ENCODE measurements at places on chromosomes 16 and 17.

DNA sequence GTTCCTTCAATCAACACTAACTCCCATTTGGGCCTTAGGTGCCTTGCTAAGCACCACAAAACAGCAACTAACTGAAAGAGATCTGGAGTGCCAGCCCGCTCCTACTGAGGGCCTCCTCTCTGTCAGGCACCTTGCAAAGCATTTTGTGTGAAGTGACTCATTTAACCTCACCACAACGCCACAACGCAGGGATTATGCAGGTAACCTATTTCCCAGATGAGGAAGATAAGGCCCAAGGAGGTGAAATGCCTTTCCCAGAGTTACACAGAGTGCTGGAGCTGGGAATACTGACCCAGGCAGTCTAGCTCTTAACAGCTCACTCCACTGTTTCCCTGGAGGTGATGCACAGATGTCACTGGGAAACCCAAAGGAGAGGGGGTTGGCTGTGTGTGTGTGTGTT is 32.8 kb downstream of the DRC3 start:
- no peak for DNase-seq

- DNase-seq = no peak
Measured at GRCh38 chr16:9908613-9909012, 273.6 kb downstream of the GRIN2A start.

- DNase-seq = peak; percentile 39
Measured at GRCh38 chr17:80832266-80832676, 159.4 kb upstream of the CHMP6 start.

GRCh38 chr16:50478773-50479149 is 69.4 kb upstream of the NKD1 start:
- no peak for DNase-seq

DNA sequence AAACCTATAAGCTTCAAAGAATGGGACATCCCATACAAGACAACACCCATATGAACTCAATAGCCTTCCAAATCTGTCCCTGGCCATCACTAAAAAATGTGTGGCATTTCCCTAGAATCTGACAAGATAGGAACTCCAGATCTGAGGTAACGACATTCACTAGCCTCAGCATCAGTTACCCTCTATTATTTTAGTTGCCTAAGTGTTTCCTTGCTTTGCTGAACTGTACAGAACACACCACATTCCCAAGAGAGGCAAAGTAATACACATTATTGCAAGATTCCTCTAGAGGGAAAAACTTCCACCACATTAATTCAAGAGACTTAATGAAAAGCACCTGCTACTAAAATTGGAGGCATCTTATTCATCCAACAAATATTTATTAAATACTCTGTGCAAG is 5.0 kb downstream of the LSM12 start:
- no peak for DNase-seq

DNA sequence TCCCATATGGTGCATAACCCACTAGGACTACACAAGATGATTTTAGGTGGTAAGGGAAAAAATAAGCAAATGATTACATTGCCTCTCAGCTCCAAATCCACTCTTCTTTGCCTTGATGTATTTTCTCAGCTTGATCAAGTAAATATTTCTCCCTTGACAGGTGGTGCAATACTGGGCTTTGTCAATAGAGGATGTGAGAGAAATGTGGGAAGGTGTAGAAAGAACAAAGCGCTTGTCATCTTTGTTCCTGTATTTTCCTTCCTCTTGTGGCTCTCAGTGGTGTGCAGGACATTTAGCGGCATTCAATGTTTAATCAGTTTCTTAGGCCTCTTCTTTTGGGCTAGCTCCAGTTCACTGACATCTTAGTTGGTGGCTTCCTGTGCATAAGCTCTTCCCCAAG is 1165.8 kb upstream of the GOT2 start:
- DNase-seq = no peak

DNA sequence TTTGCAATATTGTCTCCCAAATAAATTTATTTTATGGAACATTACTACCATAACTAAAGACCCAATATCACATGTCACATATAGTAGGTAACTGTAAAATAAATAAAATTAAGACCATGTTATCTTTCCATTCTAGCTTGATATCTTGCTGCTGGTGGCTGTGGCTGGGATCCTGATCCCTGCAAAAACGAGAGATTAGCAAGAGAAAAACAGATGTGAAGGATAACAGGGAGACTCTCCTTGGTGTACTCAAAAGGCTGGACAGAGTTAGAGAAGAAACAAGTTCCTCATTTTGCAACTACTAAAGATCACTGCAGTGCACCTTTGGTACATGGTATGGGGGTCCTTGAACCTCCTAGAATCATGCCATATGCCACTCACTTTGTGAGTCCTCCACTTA is 49.7 kb downstream of the ARHGAP27 start:
- DNase-seq = no peak

DNA sequence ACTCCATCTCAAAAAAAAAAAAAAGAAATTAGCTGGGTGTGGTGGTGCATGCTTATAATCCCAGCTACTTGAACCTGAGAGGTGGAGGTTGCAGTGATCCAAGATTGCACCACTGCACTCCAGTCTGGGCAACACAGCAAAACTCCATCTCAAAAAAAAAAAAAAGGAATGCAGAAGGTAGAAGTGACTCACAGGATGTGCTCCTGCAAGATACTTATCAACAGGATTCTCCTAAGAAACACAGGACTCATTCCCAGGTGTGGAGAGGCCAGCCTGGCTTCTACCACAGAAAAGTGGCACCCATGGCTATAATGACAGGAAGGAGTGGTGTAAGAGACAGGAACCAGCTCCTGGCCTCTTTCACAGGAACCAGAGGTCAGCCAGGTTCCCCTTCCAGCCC is 13.8 kb downstream of the ELMO3 start:
- DNase-seq = no peak

- no peak for DNase-seq
Measured at GRCh38 chr16:81469710-81470535, 25.3 kb downstream of the CMIP start.

DNA sequence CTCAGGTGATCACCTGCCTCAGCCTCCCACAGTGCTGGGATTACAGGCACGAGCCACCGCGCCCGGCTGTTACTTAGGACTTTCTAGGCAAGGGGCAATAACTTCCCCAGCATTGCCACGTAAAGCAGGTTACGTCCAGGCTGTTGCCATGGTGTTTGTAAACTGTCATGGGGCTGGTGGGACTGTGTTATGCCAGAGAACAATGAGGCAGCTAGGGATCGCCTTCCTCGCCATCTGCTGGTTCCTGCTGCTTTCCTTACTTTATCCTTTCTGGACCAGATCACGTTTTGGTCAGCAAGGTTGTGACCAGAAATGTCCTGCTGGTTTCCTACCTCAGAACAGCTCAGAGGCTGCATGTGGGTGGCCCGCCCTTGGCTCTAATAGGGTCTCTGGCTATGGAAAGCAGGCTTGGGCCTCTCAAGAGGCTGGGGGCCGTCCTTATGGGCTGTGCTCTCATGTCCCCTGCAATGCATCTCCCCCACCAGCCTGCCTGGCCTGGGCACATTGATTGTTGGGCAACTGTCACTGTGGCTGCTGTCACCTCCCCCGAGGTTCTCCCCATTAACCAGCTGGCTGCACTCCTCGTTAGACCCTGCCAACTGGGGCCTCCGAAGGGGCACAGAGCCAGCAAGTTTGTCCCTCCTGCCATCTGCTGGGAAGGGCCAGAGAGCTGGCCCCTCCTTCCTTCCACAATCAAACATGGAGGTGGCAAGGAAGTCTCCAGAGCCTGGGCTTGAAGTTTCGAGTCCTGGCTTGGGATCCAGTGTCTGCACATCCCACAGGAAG is 28.2 kb upstream of the ZC3H18 start:
- no peak for DNase-seq

DNA sequence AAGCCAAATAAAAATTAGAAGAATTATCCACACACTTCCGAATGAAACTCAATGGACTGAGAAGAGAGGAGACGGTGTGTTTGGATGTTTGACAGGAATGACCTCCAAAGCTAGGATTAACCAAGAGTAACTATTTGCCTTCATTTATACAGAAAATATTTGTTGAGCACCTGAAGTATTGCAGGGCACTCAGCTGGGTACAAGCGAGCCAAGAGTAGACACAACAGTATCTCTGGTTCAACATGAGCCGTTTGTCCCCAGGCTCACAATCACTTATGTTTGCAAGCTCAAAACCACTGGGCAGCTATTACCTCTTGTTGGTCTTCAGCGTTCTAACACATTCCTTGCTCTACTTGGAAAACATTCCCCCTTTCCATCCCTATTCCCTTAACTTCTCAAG is 38.8 kb downstream of the MAF start:
- no peak for DNase-seq

GRCh38 chr17:61048376-61049106 is 351.1 kb upstream of the TBX2 start:
- DNase-seq = no peak

DNA sequence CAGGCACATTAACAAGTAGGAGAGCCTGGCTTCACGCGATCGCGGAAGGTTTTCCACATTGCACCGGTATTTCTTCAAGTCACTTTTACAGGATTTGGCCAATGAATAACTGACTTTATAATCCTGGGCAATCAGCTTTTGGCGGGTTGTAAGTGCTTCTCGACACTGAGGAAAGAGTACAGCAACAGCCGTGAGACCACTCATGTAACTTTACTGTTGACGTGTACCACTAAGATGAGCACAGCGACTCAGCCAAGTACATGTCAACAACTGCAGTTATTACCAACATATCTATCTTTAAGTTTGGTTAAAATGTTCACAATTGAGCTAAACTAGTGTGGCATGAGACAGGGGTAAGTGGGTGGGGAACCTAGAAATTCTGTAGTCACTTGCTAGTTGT is 71.7 kb upstream of the CLEC18B start:
- DNase-seq = no peak

- DNase-seq = no peak
Measured at GRCh38 chr17:37476431-37477120, 13.1 kb upstream of the DUSP14 start.

All from smooth muscle cell of the brain vasculature (primary cell).